T-helper 17 cell (primary cell): ENCODE measurements at places on chromosomes 6 and 20.

- no peak for DNase-seq
Measured at GRCh38 chr6:28618898-28619555, 93.3 kb downstream of the GPX5 start.

- no peak for DNase-seq
Measured at GRCh38 chr6:168367285-168367751, 47.7 kb upstream of the DACT2 start.

- DNase-seq: no peak
Measured at GRCh38 chr6:2632368-2632767, 118.4 kb downstream of the MYLK4 start.

DNA sequence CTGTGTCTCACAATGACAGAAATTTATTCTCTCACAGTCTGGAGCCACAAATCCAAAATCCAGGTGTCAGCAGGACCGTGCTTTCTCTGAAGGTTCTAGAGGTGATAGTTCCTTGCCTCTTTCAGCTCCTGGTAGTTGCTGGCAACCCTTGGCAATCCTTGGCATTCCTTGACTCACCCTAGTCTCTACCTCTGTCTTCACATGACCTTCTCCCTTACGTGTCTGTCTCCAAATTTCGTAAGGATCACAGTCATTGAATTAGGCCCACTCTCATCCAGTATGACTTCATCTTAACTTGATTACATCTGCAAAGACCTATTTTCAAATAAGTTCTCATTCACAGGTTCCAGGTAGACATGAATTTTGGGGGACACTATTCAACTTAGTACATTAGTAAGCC lies 143.1 kb downstream of the CEP57L1 start:
- DNase-seq: no peak

- DNase-seq: no peak
Measured at GRCh38 chr6:160435935-160436334, 87.8 kb downstream of the SLC22A3 start.

DNA sequence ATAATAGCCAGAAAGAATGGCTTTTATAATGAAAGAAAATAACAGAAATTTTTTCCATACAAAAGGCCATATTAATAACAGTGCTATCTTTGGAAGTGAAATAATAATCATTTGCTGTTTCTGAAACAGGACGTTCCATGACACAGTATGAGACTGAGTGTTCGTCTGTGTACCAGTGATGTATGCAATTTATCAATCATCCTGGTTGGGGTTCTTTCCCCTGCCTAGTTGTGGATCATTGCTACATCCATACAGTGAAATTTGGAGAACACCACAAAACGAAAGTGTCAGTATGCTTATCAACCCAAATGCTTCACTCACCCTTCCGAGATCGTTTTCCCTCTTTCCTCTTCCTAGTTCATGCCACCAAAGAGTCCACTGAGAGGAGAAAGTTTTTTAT lies 151.4 kb upstream of the PRDM1 start:
- no peak for DNase-seq

DNA sequence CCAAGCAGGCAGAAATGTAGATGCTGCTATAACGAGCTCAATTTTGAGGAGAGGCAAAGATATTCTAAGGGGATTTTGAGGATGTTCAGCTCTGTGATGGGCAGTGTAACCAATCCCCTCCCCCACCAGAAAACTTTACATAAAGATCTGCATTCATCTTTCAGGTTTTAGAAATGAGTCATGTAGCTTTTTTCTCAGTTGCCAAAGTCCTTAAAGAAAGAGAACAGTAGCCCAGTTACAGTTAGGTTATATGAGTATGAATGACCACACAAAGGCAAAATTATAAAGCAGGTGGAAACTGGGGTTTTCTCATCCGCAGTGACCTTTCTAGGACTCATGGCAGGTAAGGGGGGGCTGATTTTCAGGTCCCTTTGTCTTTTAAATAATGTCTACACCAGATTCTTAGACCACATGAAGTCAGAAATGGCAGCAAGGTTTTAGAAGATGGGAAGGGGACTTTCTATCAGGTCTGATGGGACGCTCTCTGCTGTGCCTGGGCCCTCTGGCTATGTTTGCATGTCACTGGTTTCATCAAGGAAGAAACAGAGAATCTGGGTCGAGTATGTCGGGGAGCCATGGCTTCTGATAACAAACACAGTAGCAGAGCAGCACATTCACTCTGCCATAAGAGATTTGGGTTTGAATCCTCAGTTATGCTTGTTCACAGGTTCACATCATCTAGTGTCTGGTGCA lies 94.7 kb downstream of the CLIC5 start:
- DNase-seq: no peak

DNA sequence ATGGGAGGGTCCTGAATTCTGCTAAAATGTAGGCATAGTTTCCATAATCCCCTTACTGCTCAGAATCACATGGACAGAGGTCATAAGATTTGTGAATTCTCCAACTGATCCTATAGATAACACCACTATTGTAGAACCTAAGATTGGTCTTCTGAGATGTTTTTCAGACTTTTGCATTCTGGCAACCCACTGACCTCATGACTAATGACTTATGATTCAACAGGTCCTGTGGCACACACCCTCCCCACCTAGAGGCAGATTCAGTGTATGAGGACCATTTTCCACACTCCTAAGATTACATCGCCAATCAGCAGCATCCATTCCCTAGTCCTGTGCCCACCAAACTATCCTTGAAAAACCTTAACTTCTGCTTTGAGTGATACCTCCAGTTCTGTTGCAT lies 207.2 kb downstream of the BTBD9 start:
- DNase-seq: no peak

- DNase-seq: no peak
Measured at GRCh38 chr6:42405021-42405420, 46.7 kb downstream of the TRERF1 start.

- no peak for DNase-seq
Measured at GRCh38 chr6:45661661-45662060, 283.9 kb upstream of the SUPT3H start.

DNA sequence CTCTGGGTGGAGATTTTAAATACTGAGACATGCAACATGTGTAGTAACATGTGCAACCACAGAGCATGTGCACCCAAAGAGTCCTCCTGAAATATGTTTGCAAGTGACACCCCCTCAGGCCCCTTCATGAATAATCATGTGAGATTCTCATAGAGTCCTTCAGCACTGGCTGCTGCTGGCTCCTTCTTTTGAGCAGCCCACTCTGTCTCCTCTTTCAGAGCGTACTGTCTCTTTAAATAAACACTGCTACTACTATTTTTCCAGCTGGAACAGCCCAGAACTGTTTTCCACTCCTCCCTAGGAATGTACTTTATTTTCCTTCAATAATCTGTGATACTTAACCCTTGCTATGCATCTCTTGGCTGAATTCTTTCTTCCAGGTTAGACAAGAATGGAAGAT lies 42.0 kb downstream of the HLA-DRB5 start:
- no peak for DNase-seq

DNA sequence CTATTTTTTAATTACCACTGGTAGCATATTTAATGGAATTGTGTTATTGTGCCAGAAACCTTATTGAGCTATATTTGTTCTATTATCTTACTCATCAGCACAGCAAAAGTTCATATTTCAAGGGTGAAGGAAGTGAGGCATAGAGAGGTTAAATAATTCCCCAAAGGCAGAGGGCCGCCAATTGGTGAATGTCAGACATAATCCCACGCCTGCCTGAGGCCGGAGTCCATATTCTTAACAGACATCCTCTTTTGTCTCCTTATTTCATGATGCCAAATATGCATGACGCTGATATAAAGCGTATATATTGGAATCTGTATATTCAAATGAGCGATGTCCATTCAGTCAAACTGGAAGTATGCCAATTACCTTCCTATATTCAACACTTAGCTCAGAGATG lies 505.0 kb upstream of the SLC35B3 start:
- no peak for DNase-seq

DNA sequence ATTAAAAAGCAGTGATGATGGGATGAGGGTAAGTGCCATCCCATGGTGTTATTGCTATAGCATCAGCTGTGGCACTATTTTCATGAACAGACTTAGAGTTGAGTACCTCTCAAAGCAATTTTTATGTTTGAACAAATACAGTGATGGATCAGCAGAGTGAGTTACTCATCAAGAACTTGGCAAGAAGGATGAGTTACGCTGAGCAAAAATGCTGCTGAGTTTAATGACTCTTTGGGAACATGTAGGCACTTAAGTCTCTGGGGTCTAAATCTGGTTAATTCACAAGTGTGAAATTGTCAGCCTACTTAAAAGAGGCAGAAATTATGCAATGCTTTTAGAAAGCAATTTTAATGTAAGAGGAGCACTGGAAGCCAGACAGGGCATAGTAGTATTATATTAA lies 78.5 kb upstream of the AHI1 start:
- no peak for DNase-seq

GRCh38 chr6:13194852-13195251 lies 133.5 kb downstream of the TBC1D7 start:
- DNase-seq: no peak

DNA sequence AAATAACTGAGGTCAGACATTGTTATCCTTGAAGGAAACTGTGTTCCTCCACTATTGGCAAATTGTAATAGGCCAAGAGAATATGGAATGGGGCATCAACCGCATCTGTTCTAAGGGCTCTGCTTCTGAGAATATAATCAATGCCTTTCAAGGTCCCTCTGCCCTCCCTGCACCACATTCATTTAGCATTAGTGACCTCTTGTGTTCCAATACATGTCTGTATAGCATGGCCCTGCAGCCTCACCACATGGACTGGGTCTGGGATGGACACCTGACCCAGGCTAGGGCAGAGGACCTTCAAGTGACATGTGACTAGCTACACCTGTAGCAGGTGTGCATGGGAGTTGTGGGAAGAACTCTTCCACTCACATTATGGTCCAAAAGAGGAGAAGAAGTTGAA lies 14.2 kb downstream of the BTN3A1 start:
- DNase-seq: no peak

DNA sequence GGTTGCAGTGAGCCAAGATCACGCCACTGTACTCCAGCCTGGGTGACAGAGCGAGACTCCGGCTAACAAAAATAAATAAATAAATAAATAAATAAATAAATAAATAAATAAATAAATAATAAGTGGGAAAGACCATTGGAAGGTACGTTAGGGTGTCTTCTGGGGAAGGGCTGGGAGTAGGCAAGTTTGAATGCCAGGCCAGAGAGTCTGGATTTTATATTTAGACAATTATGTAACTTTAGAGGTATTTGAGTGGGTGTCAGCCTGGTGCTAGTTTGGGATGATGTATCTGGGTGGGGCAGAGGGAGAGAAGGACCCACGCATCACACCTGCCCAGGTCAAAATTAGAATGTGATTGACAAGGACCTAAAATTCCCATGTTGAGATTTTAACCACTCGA lies 108.5 kb upstream of the PRND start:
- no peak for DNase-seq

DNA sequence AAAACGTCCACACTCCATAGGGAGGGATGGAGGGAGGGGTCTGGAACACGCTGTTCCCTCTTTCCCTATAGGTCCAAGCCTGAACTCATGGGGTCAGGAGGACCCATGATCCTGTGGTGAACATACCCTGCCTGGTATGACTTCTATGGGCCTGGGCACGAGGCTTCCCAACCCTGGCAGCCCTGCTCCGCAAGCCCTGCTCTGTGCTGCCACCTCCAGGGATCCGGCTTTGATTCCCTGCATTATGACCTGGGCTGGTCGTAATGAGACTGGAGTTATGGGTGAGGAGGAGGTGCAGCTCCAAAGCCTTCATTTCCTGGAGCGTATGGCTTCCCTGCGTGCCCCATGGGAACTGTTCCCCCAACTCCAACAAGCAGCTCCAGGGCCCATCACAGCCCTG lies 54.9 kb downstream of the CDH22 start:
- DNase-seq: no peak

DNA sequence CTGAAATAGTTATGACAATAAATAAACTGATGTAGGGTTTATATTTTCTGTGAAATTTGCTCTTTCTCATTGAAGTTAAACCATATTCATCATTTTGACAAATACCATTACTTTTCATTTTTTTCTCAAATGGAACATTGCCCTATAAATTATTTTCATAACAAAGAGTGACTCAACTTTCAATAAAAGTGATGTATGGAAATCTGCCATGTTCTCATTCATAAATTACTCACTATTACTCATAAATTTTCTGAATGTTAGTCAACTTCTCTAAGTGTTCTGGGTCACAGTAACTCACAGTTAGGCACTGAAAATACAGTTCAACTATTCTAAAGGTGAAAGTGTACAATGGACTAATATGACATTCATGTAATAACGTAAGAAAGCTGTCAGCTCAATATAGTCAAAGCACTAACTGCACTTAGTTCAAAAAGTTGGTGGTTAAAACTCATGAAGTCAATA lies 19.0 kb upstream of the STX11 start:
- DNase-seq: no peak

GRCh38 chr6:126048635-126049034 lies 62.3 kb downstream of the TRMT11 start:
- DNase-seq: no peak

GRCh38 chr6:111662072-111662793 lies 56.6 kb upstream of the TRAF3IP2 start:
- DNase-seq: no peak

DNA sequence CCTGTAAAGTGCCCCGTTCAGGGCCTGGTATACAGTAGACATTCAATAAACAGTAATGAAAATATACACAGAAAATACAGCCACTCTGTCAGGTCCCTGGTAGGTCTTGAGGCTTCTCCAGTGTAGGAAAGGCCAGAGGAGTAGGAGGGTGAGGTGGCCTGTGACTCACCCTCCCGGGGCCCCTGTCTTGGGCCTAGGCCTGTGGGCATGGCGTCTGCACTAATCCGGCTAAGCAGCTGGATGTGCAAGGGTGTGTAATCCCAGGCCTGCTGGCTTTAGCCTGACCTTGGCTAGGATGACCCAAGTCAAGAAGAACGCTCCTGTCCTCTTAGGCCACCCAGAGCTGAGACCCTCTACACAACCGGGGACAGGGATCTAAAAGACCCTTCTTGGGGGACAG lies 84.9 kb downstream of the KCNB1 start:
- no peak for DNase-seq

GRCh38 chr20:25539742-25540672 lies 45.3 kb downstream of the NINL start:
- DNase-seq: no peak

DNA sequence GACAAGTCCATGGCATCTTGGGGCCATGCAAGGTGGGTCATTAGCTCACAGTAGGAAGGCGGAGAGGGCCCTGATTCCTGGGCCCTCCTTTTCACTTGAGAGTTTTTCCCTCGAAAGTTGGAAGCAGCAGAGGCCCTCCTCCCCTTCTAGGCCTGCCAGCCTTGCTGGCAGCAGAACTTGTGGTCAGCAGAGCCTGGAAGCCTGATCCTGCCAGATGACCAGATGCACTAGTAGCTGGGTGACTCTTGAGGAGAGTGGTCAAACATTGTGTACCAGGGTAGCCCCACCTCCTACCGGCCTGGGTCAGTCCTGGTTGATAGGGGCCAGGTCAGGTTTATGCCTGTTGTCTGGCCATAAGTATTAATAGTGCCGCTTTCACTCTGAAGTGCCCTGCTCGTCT lies 3.8 kb upstream of the HMGA1 start:
- no peak for DNase-seq
